Brain pericyte (primary cell): ENCODE measurements at places on chromosomes 12 and 14.

- DNase-seq: no peak
Measured at GRCh38 chr12:64008596-64008995, 164.1 kb downstream of the SRGAP1 start.

DNA sequence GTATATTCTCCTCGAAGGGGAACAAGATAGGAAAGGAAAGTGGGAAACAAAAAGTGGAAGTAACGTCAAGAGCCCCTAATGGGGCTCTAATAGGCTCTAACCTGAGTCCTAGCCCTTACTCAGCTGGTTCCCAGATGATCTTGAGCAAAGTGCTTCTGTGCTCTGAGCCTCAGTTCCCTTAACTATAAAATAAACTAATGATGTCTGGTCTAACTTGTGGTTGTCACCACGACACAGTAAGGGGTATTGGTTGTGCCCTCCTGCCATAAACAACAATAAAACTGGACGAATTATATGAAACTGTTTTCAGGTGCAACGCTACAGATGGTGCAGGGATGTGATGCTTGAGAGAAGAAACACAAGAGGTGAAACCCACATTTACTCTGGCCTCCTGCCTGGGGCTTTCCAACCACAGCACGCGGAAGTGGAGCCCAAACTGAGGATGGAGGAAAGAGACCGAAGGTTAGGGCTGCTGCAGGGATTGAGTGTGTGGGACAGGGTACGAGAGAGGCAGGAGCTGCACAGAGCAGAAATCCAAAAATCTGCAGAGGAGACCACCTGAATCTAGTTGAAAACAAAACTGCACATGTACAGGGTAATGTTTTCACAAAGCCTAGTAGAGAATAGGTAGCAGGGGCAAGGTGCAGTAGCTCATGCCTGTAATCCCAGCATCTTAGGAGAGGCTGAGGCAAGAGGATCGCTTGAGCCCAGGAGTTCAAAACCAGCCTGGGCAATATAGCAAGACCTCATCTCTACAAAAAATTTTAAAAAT lies 45.6 kb upstream of the BCL2L14 start:
- no peak for DNase-seq

- DNase-seq: no peak
Measured at GRCh38 chr12:65330331-65330730, 51.8 kb downstream of the MSRB3 start.

GRCh38 chr14:83611906-83612390 lies 1918.0 kb upstream of the FLRT2 start:
- no peak for DNase-seq

DNA sequence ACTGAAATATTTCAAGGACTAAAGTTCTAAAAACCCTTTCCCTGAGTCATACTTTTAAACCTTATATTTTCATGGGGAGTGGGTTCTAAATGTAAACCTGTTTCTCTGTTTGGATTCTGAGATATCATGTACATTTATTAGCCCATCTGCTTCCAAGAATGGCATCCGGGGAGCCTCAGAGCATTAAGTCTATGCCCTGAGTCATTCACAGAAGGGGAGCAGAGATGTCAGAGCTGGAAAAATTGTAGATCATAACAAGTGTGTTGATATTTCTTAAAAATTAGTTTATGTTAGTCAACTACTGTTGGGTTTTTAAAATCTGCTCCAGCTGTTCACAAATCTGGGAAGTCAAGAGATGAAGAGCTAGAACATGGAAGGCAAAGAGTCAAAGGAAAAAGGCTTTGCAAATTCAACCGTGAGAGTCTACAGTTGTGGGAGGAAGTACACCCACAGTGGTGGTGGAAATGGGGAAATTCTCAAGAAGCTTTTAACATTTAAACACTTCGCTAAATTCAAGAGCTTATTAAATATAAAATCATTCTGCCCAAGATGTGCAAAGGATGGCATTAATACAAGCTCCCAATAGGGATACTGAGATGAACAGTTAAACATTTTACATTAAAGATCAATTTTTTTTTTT lies 70.5 kb upstream of the FLRT2 start:
- DNase-seq: no peak

- DNase-seq: peak; percentile 47
Measured at GRCh38 chr14:90827919-90828610, 11.8 kb upstream of the TTC7B start.

- DNase-seq: no peak
Measured at GRCh38 chr12:10310926-10311720, 3.5 kb downstream of the KLRD1 start.

DNA sequence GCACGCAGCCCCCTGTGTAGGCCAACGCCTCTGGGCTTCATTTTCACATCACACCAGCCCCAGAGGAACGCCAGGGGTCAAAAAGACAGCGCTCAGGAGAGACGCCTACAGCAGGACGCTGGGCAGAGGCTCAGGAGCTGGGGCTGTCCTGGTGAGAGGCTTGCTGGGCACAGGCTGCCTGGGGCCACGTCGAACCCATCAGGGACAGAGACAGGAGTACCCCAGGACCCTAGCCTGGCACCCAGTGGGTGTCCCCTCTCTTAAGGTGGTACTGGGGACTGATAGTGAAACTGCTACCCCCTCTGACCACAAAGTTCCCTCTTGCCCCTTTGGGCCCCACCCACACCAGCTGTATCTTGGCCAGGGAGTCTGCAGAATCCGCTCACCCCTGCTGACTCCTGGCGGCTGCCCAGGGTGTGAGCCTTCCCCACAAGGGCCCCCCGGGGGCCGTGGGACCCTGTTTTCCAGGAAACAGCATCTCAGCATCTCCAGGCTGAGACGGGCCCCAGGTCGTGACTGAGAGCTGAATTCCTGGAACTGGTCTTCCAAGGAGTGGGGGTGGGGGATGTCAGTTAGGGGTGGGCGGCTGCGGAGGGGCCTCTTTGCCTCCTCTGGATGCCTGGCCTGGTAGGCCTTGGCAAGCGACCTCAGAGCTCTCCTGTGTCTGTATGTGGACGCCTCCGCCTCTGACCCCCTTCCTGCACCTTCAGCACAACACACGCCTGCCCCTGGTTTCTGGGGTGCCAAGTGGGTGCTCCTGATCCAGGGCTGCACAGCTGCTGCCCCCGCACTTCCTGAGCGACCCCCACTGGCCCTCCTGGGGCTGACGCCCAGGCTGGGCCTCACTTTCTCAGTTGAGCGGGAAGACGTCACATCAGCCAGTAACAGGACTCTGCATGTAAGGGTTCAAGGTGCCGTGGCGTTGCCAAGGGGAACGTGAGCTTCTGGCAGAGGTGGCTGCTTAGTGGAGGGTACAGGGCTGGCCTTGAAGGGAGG lies 321.9 kb upstream of the RTL1 start:
- DNase-seq: no peak

DNA sequence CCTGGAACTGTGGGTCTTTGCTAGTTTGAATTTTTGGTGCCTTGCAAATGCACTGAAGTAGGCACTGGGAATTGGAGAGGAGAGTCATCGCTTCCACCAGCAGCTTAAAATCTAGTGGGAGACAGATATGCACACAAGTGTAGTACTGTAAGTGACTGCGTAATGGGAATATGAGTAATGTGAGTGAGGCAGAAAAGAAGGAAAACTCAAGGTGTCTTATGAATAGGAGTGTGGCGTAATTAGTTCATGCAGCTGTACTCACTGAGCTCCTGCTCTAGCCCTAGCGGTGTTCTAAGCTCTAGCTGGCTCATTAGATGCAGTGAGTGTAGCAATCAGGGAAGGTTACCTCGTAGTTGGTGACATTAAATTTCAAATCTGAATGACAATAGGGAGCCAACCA lies 2.8 kb downstream of the TCP11L2 start:
- DNase-seq: no peak

DNA sequence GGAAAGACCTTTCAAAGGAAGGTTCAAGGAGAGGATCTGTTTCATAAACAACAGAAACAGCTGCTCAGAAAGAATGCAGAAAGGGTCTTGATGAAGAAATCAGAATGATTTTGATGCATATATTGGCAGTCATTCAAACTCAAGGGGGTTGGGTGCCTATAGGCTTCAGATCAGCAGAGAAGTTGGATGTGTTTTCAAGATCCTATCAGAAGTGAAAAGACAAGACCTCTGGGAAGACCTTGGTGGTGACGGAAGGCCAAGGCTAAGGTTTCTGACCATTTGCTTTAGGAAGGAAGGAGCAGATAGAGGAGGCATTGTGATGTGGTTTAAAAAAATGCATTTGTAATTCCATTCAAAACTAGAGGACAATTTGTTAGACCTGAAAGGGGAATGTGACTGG lies 15.2 kb upstream of the PTPRB start:
- no peak for DNase-seq

- no peak for DNase-seq
Measured at GRCh38 chr14:25048170-25049016, 1.6 kb downstream of the STXBP6 start.

GRCh38 chr12:67593461-67594330 lies 54.8 kb upstream of the DYRK2 start:
- no peak for DNase-seq

DNA sequence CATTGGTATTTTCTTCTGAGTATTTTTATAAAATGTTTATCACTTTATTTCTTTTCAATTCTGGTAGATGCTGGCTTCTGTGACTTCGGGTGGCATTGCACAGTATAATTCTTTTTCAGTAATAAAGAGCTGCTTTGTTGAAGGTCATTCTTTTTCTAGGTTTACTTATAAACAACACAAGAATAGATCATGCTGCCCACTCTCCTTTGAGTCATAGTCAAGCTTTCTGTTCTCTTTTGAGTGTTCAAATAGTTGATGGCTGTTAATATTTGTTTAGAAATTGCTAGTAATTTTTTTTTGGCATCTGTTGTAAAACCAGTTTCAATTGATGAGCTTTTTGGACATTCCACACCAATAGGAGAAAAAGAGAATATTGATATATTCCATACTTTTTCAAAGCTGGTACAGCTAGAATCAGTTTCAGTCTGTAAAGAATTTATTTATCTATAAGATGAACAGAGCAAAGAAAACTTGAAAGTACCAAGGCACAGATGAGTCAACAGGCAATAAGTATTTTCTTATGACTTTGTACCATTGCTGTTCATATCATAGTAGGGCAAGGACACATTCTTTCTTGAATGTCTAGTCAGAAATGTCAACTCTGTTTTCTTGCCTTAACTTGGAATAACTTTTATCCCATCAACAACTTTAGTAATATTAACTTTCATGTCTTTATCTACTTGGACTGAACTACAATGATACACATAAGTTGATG lies 513.0 kb upstream of the SEL1L start:
- DNase-seq: no peak

GRCh38 chr14:20808162-20808483 lies 5.5 kb upstream of the RNASE1 start:
- DNase-seq: no peak

- no peak for DNase-seq
Measured at GRCh38 chr14:93281937-93282336, 50.9 kb downstream of the BTBD7 start.

DNA sequence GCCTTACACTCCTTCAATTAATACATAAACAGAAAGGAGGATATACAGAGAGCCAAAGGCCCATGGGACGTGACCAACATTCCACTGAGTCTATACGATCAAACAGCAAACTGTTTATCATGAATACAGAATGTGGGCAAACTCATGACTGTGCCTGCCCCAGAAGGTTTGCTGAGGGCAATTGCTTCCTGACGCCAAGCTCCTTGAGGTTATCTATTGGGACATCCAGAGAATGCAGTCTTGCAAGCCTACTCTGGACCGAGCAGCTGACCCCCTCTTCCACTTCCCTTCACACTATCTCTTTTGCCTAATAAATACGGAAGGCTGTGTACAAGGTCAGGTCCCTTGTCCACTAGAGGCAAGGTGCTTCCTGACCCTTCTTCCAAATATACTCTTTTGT lies 18.5 kb upstream of the SLC10A1 start:
- no peak for DNase-seq

GRCh38 chr14:54490445-54491175 lies 1.8 kb upstream of the GMFB start:
- DNase-seq: no peak

GRCh38 chr12:91529829-91530228 lies 347.2 kb upstream of the DCN start:
- DNase-seq: no peak

GRCh38 chr12:96234591-96235483 lies 40.7 kb downstream of the ELK3 start:
- no peak for DNase-seq
